Dermis blood vessel endothelial cell (primary cell): ENCODE measurements at places on chromosomes 5 and 9. TPM values are rescaled to one million over a fixed set of nuclear protein-coding genes. Genes with fewer than 3 reads are reported as not detected.

Gene LCN10
- 0.05 TPM in 1 of 2 replicates, not detected in the other for total RNA-seq

Gene NMUR2
- not detected in 2 replicates for total RNA-seq

Gene CA9
- not detected in 2 replicates for total RNA-seq

Gene PIP5K1B
- 0.05 TPM in 1 of 2 replicates, not detected in the other for total RNA-seq

Gene PLCXD3
- 0.19 and 0.51 TPM in 2 replicates for total RNA-seq

Gene SPATA31A3
- not detected in 2 replicates for total RNA-seq

Gene GPR150
- total RNA-seq = 0.05 and 0.17 TPM in 2 replicates

Gene OR1Q1
- not detected in 2 replicates for total RNA-seq

Gene CDH12
- total RNA-seq = not detected in 2 replicates

Gene LRRTM2
- 2.9 and 6.1 TPM in 2 replicates for total RNA-seq

Gene LMAN2
- total RNA-seq = 407 and 457 TPM in 2 replicates

Gene RNF224
- not detected in 2 replicates for total RNA-seq

Gene AP3S1
- total RNA-seq = 63.6 and 78.6 TPM in 2 replicates

Gene TRIM14
- total RNA-seq = 1.5 and 4.8 TPM in 2 replicates

Gene SPATA6L
- total RNA-seq = 2.7 and 8.8 TPM in 2 replicates

Gene TSSK1B
- not detected in 2 replicates for total RNA-seq

Gene NPR3
- total RNA-seq = 0.65 and 1.5 TPM in 2 replicates

Gene CACFD1
- total RNA-seq = 12.8 and 21.4 TPM in 2 replicates

Gene LCN15
- total RNA-seq = 0.05 TPM in 1 of 2 replicates, not detected in the other

Gene PCDHA10
- total RNA-seq = 0.09 and 0.17 TPM in 2 replicates

Gene ZNF169
- 4.3 and 6.3 TPM in 2 replicates for total RNA-seq

Gene FBXL7
- total RNA-seq = 15.5 and 23.1 TPM in 2 replicates

Gene PCDHGA11
- 6.8 and 10.6 TPM in 2 replicates for total RNA-seq

Gene ARHGEF39
- total RNA-seq = 0.34 and 3.1 TPM in 2 replicates

Gene PTPDC1
- 5.9 and 7.0 TPM in 2 replicates for total RNA-seq

Gene GCNT4
- total RNA-seq = 0.19 and 0.34 TPM in 2 replicates

Gene ECM2
- total RNA-seq = not detected in 2 replicates

Gene HTR1A
- total RNA-seq = not detected in 2 replicates

Gene SLC28A3
- total RNA-seq = not detected in 2 replicates

Gene SURF1
- total RNA-seq = 15.3 and 31.1 TPM in 2 replicates

Gene SOWAHA
- total RNA-seq = not detected in 2 replicates

Gene IFNW1
- total RNA-seq = not detected in 2 replicates

Gene GPX8
- total RNA-seq = 18.7 and 20.2 TPM in 2 replicates

Gene MAMDC2
- 2.9 and 6.7 TPM in 2 replicates for total RNA-seq
